ENCODE measurements at places on chromosomes 1 and 21.

DNA sequence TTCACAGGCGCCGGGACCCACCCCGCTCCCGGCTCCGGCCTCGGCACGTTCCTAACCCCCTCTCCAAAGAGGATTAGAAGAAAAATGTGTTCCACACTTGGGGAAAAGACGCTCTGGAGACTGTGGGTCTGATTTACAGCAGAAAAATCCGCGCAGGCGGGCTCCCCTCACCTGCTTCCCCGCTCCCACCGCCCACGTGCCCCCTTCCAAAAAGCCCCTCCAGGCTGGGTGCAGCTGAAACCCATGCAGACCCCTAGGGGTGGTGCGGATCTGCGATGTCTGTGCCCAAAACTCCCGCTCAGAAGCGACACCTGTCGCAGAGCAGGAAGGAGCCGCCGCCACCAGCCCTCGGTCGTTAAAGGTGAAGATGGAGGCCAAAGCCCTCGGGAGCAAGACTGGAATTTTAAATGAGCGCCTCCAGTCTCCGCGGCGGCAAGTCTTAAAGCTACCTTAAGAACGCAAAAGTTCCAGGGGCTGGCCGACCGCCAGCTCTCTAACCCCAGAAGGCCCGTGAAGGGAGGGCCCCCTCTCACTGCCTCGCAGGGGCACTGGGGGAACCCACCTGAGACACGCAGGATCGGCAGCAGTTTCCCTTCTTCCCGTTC lies 688 bp upstream of the CHD5 start:
- no peak for DNase-seq

- DNase-seq: no peak
Measured at GRCh38 chr1:185792040-185792439, 57.8 kb downstream of the HMCN1 start.

GRCh38 chr1:87305762-87306161 lies 22.9 kb upstream of the LMO4 start:
- no peak for DNase-seq

- no peak for DNase-seq
Measured at GRCh38 chr1:28246427-28246832, 10.5 kb downstream of the ATP5IF1 start.

DNA sequence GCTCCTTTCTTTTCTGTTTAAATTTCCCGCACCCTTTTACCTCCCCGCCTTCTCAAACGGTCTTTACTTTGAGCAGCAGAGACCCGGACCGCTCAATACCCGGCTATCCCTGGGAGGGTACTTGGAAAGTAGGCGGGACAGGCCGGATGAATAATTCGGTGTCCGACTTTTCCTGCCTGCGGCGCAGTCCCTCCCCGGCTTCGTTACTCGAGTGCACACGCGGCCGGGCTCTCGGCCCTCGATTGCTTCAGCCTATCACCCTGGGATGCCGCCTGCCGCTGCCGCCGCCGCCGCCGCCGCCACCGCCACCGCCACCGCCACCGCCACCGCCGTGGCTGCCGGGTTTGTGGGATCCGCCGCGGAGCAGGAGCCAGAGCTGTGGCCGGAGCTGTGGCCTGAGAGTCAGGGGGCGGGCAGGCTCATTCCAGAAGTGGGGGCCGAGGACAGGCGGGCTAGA lies 382 bp upstream of the RASAL2 start:
- DNase-seq: peak; percentile 92

All from mucosa of descending colon (tissue), 3 donors.